ENCODE measurements at places on chromosomes 1 and 21. TPM values are rescaled to one million over a fixed set of nuclear protein-coding genes. Genes with fewer than 3 reads are reported as not detected.

The ZNF672 gene
- total RNA-seq = 46.5 TPM

GRCh38 chr1:233485385-233485784, 128.5 kb upstream of the KCNK1 start:
- no peak for DNase-seq

The KLHDC9 gene
- total RNA-seq = not detected

- no peak for DNase-seq
These were observed 263.9 kb downstream of the PLPP3 start for GRCh38 chr1:56315293-56315942.

DNA sequence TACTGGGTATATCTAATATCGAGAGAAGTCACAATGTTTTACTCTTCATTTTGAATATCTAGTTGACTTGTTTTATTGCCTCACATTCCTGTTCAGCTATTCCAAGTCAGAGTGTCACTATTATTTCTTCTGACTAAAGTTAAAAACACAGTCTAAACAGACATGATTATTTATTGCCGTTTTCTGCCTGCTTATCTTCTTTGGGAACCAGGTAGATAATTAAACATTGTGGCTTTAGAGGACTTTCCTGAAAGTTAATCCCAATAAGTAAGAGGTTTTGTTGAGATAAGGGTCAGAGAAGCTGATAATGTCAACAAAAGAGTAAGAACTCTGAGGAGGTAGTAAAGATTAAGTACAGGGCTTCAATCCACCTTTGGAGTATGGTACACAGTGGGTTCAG, 53.8 kb downstream of the PCNX2 start:
- no peak for DNase-seq

The VASH2 gene
- total RNA-seq = not detected

Data from activated CD4-positive, alpha-beta T cell treated with anti-CD3 and anti-CD28 coated beads, Interleukin-2, amount 10 ng/mL, durations not matched to agents 7 days and 5 days (primary cell).